Right lobe of liver (tissue), 6 donors: ENCODE measurements at places on chromosomes 6 and 20. TPM values are rescaled to one million over a fixed set of nuclear protein-coding genes. Genes with fewer than 3 reads are reported as not detected.
A peak's percentile ranks its signal among the peaks of the same experiment; 100 is the strongest.

The KCNS1 gene
- total RNA-seq: not detected

The EDN1 gene
- 6.8 TPM for total RNA-seq

The CST4 gene
- total RNA-seq: not detected

The NRSN1 gene
- not detected for total RNA-seq

The F13A1 gene
- 2.1 TPM for total RNA-seq

- peak overlapping the region; percentile 96 for H3K4me3 ChIP-seq
- no peaks in the 10 kb centered on the region for H3K27me3 ChIP-seq
- DNase-seq: no peak
- peaks cover 3% of the 10 kb centered on the region for H3K4me1 ChIP-seq
Measured at GRCh38 chr6:33201147-33201545, 479 bp downstream of the SLC39A7 start.

DNA sequence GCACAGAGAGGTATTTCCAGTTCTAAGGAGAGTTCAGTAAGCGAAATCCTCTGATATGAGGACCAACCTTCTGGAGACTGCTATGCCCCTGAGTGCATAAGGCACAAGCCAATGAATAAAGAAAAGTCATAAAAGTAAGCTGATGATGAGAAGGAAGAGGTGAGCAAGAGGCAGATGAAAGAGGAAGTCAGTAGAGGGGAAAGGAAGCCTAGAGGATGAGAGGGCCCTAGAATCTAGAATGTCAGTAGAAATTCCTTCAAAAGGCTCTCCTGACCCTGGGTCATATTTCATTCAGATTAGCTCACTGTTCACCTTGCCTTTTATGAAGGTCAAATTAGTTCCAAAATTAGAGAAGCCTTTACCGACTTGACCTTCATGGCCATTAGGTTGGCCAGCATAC, 209.2 kb downstream of the CD83 start:
- H3K27me3 ChIP-seq: no peaks in the 10 kb centered on the region
- H3K4me1 ChIP-seq: no peaks in the 10 kb centered on the region
- DNase-seq: no peak
- H3K36me3 ChIP-seq: no peaks in the 10 kb centered on the region
- no peak overlapping the region for H3K4me3 ChIP-seq

GRCh38 chr6:129440691-129441090, 269.3 kb downstream of the ARHGAP18 start:
- no peaks in the 10 kb centered on the region for H3K4me1 ChIP-seq
- no peak for DNase-seq
- H3K4me3 ChIP-seq: no peak overlapping the region
- no peaks in the 10 kb centered on the region for H3K27me3 ChIP-seq
- no peak overlapping the region for H3K27ac ChIP-seq

DNA sequence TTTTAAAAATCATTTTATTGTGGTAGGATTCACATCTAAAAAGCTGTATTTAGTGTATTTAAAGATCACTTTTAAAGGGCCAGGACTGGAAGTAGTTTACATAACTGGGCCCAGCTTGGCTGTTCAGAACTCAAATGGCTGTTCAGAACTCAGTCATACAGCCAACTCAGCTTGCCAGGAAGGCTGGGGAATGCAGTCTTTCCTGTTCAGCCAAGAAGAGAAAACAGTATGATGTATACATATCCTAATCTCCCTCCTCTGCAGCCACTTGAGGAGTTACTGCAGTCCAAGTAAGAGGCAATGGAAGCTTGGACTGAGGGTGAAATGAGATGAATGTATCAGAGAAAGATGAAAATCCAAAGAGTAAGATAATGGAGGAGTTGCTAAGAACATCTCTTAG, 24.6 kb downstream of the DSTN start:
- H3K27ac ChIP-seq: no peak overlapping the region
- H3K36me3 ChIP-seq: no peaks in the 10 kb centered on the region
- no peak for DNase-seq
- H3K4me3 ChIP-seq: no peak overlapping the region

GRCh38 chr6:47288267-47289090, 21.2 kb downstream of the TNFRSF21 start:
- H3K4me3 ChIP-seq: no peak overlapping the region
- no peak for DNase-seq
- H3K36me3 ChIP-seq: no peaks in the 10 kb centered on the region

DNA sequence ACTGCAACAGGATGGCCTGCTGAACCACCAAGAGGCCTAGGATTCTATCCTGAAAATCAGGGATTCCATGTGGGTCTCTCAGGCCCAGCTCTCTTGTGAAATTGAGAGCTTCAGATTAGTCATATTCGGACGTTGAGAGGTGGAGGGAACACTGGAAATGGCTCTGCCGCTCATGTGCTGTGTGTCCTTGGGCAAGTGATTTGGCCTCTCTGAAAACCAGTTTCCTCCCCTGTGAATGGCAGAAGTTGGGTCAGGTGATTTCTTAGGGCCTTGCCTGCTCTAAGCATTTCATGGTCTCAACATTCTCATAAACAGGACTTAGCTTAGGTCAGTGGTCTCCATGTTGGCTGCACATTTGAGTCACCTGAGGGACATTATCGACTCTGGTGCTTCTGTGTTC, 470.1 kb downstream of the PREX1 start:
- no peak overlapping the region for H3K4me3 ChIP-seq
- no peak overlapping the region for H3K27ac ChIP-seq
- no peaks in the 10 kb centered on the region for H3K36me3 ChIP-seq

DNA sequence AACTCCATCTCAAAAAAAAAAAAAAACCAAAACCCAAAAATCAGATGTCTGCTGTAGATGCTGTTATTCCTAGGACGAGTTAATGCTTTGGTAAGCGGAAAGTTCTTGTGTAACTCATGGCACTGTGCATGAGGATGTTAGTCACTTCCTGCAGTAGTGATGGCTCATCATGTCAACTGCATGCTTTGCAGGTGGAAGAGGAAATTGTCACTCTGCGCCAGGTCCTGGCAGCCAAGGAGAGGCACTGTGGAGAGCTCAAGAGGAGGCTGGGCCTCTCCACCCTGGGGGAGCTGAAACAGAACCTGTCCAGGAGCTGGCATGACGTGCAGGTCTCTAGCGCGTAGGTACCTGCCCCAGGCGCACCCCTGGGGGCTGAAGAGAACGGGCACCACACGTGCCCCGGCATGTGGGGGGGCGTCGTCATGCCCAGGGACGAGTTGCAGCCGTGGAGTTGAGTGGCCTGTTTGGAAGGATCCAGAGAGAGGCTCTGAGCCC, 8.5 kb downstream of the TPD52L2 start:
- H3K4me1 ChIP-seq: no peaks in the 10 kb centered on the region
- H3K36me3 ChIP-seq: peaks cover 21% of the 10 kb centered on the region

- no peak overlapping the region for H3K27ac ChIP-seq
- DNase-seq: no peak
- H3K4me1 ChIP-seq: no peaks in the 10 kb centered on the region
- no peaks in the 10 kb centered on the region for H3K36me3 ChIP-seq
- H3K27me3 ChIP-seq: no peaks in the 10 kb centered on the region
Measured at GRCh38 chr6:41644297-41644879, 6.1 kb downstream of the MDFI start.

DNA sequence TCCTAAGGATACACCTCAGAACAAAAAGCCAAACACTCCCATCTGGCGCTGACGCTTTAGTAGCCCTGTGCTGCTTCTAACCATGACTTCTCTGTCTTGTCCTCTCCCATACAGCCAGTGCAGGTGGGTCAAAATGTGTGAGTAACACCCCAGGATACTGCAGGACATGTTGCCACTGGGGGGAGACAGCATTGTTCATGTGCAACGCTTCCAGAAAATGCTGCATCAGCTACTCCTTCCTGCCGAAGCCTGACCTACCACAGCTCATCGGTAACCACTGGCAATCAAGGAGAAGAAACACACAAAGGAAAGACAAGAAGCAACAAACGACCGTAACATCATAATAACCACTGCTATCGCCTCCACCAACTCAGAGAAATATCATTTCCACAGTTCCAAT, 1.4 kb downstream of the DEFB132 start:
- no peak for DNase-seq
- H3K4me1 ChIP-seq: peaks cover 11% of the 10 kb centered on the region
- no peaks in the 10 kb centered on the region for H3K27me3 ChIP-seq
- H3K36me3 ChIP-seq: no peaks in the 10 kb centered on the region

DNA sequence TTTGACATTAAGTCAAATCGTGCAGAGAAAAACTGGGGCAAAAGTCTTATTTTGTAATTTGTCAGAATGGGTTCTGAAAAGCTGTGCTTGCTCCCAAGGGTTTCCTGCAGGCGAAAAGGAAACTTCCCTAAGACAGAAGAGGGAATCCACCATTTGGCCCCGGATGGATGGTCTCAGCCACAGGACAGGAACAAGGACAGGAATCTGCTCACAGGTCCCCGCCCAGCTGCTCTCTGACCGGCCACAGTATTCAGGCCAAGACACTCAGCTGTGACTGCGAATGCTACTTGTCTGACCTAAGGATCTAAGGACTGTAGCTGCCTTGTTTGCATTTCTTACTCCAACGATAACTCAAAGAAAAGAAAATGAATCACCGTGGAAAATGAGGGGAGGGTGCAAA, 197.0 kb downstream of the BMP7 start:
- no peak overlapping the region for H3K4me3 ChIP-seq
- no peaks in the 10 kb centered on the region for H3K4me1 ChIP-seq
- no peak overlapping the region for H3K27ac ChIP-seq
- no peak for DNase-seq
- H3K36me3 ChIP-seq: no peaks in the 10 kb centered on the region

- DNase-seq: no peak
- H3K4me3 ChIP-seq: no peak overlapping the region
- no peaks in the 10 kb centered on the region for H3K27me3 ChIP-seq
- H3K27ac ChIP-seq: no peak overlapping the region
Measured at GRCh38 chr20:17663040-17663399, 19.0 kb downstream of the RRBP1 start.

DNA sequence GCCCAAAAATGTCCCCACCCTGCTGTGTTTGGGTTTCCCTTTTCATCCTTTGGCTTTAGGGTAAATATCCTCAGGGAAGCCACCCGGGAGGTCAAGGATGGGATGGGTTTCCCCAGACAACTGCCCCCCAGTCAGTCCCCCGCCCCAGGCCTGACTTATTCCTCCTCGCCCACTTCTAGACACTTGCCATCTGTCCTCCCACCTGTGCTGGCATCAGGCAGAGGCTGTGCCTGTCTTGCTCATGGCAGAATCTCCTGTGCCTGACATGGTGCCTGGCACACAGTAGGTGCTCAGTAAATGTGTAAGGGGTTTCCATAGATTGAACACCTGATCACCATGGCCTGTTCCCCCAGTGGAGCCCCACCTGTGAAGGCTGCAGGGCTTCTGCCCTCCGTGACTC, 141.8 kb downstream of the PHACTR3 start:
- no peaks in the 10 kb centered on the region for H3K27me3 ChIP-seq
- H3K36me3 ChIP-seq: no peaks in the 10 kb centered on the region
- no peak overlapping the region for H3K4me3 ChIP-seq
- H3K27ac ChIP-seq: no peak overlapping the region
- no peak for DNase-seq

DNA sequence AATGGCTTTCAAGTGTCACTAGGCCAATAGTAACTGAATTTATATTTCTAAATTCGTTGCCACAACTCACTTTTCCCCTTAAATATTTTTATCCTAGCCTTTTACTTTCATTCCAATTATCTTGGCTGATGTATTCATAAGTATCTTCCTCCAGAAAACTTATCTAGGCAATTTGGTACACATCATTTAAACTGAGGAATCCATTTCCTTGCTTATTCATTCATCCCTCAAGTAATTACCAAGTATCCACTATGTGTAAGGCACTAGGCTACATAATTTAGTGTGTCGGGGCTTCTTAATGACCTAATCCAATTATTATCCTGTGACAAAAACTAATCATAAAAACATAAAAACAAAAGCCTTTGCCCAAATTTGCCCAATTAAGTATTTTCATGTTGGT, 258.3 kb upstream of the TCF21 start:
- H3K4me3 ChIP-seq: no peak overlapping the region
- no peaks in the 10 kb centered on the region for H3K4me1 ChIP-seq
- no peaks in the 10 kb centered on the region for H3K36me3 ChIP-seq

DNA sequence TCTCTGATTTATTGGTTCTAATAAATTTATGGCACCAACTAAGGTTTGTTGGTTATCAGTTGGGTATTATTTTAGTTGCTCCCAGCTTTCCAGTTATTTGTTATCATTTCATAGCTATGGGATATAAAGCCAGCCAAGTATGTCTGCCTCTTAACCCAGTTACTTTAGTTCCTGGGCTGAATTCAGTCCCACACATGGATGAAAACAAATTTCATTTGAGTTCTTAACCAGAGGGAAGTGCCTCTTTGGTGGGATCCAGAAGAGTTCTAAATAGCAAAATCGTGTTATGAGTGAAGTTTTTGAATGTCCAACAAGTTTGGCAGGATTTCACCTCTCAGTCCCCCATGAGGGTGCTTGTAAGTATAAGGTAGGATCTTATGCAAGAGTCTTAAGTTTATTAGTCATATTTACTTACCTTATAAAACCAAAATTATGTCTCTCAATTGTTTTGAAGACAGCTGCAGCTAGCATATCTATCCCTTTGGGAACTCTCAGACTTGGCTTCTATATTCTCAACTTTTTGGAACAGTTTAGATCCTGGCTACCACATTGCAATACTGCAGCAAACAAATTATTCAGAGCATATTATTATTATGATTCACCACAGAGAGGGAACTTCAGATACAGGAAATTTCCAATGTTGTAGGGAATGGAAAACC, 683.6 kb downstream of the BCKDHB start:
- no peaks in the 10 kb centered on the region for H3K36me3 ChIP-seq
- H3K4me3 ChIP-seq: no peak overlapping the region
- H3K4me1 ChIP-seq: no peaks in the 10 kb centered on the region
- DNase-seq: no peak
- no peak overlapping the region for H3K27ac ChIP-seq
- H3K27me3 ChIP-seq: no peaks in the 10 kb centered on the region

DNA sequence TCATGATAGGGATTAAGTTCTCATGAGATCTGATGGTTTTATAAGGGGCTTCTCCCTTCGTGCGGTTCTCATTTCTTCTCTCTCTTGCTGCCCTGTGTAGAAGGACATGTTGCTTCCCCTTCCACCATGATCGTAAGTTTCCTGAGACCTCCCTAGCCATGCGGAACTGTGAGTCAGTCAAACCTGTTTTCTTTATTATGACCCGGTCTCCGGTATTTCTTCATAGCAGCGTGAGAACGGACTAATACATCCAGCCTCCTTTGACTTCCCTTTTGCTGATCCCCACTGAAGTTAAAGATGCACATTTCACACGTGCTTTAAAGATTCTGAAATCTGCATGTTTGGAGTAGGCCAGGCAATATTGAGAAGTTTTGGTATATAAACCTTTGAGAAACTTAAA, 543.1 kb downstream of the PRKN start:
- H3K4me1 ChIP-seq: no peaks in the 10 kb centered on the region
- H3K27me3 ChIP-seq: no peaks in the 10 kb centered on the region
- no peaks in the 10 kb centered on the region for H3K36me3 ChIP-seq

GRCh38 chr6:82711971-82712370, 348.4 kb downstream of the TPBG start:
- no peak for DNase-seq
- H3K36me3 ChIP-seq: no peaks in the 10 kb centered on the region
- no peaks in the 10 kb centered on the region for H3K4me1 ChIP-seq
- no peak overlapping the region for H3K4me3 ChIP-seq
- no peak overlapping the region for H3K27ac ChIP-seq

DNA sequence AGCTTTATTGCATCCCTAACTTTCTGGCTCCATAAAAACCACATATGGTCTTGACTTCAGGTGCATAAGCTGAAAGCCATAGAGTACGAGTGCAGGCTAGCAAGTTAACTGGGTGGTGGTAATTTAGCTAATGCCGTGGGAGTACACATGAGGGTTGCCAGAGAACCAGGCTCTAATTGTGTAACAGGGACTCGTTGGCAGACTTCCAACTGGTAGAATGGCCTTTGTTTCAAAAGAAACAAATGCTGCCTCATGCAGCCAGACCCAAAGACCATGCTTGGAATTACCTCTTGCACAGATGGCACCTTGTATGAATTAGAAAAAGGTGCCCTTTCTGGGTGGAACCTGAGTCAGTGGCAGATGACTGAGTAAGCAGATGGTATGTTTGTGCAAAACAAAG, 73.2 kb downstream of the LY86 start:
- DNase-seq: no peak
- no peak overlapping the region for H3K27ac ChIP-seq
- no peaks in the 10 kb centered on the region for H3K36me3 ChIP-seq
- H3K4me3 ChIP-seq: no peak overlapping the region
- H3K4me1 ChIP-seq: no peaks in the 10 kb centered on the region
